Forelimb muscle (tissue), 1 donor: ENCODE measurements at places on chromosomes 16 and 17. TPM values are rescaled to one million over a fixed set of nuclear protein-coding genes. Genes with fewer than 3 reads are reported as not detected.

Gene TBC1D3
- not detected for polyA plus RNA-seq

Gene SHISA6
- 8.9 TPM for polyA plus RNA-seq

Gene OTOA
- polyA plus RNA-seq: 0.06 TPM

Gene CYB5D1
- 7.2 TPM for polyA plus RNA-seq

GRCh38 chr16:71837150-71837549 is 8.6 kb upstream of the ATXN1L start:
- no peak for DNase-seq

- no peak for DNase-seq
Observed at GRCh38 chr17:74798239-74798707, 22.1 kb upstream of the NAT9 start.

DNA sequence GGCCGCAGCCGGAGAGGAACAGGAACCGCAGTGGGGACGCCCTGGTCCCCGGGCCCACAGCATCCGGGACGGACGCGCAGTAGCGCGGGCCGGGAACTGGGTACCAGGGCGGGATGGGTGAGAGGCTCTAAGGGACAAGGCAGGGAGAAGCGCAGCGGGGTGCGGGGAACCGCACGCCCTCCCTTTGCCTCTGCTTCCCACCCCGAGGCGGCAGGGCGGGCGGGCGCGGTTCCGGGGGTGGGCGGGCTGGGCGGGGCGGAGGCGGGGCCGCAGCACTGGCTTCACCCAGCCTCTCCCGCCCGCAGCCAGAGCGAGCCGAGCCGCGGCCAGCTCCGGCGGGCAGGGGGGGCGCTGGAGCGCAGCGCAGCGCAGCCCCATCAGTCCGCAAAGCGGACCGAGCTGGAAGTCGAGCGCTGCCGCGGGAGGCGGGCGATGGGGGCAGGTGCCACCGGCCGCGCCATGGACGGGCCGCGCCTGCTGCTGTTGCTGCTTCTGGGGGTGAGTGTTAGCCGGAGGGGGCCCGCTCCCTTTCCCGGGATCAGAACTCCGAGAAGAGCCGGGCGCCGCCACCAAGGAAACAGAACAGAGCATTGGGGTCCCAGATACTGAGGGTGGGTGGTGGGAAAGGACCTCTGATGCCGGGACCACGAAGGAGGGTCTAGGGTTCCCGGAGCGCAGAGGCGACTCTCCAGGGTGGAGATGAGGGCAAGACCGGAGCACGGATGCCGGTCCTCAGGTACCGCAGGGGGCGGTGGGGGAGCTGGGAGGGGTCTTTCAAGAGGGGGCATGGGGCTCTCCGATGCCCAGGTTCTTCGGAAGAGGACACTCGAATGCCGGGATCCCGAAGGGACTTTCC is at the start of gene NGFR:
TSS of gene NGFR (plus strand) at position 308 of the 856 bp plus-strand sequence. CDS start at position 433, 125 bp downstream.
- no peak for DNase-seq

GRCh38 chr17:18860161-18860972 is 2.4 kb downstream of the PRPSAP2 start:
- DNase-seq: no peak

GRCh38 chr16:87006789-87007745 is 310.1 kb downstream of the C16orf95 start:
- DNase-seq: no peak
